ENCODE measurements at places on chromosomes 6 and 20.
A peak's percentile ranks its signal among the peaks of the same experiment; 100 is the strongest.

GRCh38 chr6:128719786-128720185 is 163.2 kb upstream of the LAMA2 start:
- DNase-seq, result no peak

- peak; percentile 74 for DNase-seq
Measured at GRCh38 chr6:43951063-43951755, 176.0 kb downstream of the MRPL14 start.

GRCh38 chr6:69768664-69769063 is 28.1 kb downstream of the LMBRD1 start:
- DNase-seq, result no peak

GRCh38 chr20:38313676-38314075 is 9.7 kb downstream of the BPI start:
- DNase-seq, result no peak

DNA sequence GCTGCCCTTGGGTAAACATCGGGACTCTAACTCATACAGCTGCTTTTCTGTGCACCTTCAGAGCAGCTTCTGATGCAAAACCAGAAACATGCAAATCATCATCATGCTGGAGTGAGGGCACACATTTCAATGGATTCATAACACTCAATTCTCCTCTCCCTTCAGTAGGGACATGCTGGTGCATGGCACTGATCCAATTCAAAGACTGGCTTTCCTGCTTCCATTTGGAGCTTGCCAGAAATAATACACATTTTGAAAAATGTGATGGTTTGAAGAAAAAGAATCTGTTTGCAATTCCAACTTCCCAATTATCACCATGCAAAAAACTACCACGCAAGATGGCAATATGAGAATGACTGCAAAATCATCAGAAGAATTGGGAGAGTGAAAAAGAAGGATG is 65.2 kb upstream of the PDE10A start:
- no peak for DNase-seq

GRCh38 chr6:314377-314776 is 22.1 kb downstream of the DUSP22 start:
- no peak for DNase-seq

- DNase-seq, result no peak
Measured at GRCh38 chr20:56893226-56893917, 264.3 kb downstream of the TFAP2C start.

GRCh38 chr6:24493945-24494820 is 586 bp upstream of the ALDH5A1 start:
- no peak for DNase-seq

DNA sequence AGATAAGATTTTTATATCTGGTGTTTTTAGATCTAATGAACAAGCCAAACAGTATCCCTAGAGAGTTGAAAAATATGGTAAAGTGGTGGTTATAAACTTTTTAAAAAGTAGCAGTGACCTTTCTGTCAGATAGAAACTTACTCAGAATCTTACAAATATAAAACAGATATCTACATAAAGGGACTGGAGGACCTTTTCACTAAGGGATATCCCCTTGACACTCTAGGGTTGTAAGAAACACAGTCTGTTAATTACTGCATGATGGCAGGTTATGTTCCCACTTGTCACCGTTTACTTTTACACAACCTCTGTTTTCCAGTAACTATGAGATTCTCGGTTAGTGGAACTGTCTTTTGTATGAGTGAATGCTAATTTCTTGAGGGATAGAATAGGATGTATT is 11.5 kb downstream of the CFAP206 start:
- DNase-seq, result no peak

GRCh38 chr20:47262365-47263013 is 94.0 kb downstream of the ZMYND8 start:
- DNase-seq, result no peak

- no peak for DNase-seq
Measured at GRCh38 chr20:24637941-24638340, 168.5 kb downstream of the SYNDIG1 start.

GRCh38 chr20:54144847-54145414 is 28.9 kb downstream of the CYP24A1 start:
- no peak for DNase-seq

DNA sequence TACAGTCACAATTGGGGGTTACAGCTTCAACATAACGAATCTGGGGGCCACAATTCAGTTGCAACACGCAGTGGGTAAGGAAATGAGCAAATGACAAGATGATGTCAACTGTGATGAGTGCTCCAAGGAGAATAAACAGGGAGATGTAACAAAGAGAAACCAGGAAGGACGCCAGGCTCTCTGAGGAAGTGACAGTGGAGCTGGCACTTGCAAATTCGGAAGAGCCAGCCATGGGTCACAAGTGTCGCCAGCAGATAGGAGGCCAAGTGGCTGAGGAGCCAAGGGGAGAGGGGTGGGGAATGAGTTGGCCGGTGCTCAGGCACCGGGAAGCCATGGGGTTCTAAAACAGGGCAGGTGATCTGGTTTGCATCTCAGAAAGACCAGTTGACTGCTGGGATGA is 136.4 kb downstream of the EYA2 start:
- DNase-seq, result no peak

DNA sequence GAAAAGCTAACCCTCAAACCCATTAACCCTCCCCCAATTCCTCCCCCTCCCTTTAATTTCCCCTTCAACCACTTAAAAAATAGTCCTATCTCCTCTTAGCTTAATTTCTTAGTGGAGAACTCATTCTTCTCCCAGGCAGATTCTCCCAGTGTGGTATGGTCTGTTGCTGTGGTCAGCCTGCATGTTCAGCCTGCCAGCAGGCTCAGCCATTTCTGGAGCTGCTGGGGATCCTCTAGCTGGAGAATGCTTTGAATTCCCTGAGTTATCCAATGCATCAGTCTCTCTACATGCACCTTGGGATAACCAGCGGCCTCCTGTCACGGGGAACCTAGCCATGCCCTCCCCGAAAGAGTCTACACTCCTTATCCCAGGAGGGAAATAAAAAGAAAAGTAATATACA is 375.4 kb upstream of the RSPO3 start:
- DNase-seq, result no peak

DNA sequence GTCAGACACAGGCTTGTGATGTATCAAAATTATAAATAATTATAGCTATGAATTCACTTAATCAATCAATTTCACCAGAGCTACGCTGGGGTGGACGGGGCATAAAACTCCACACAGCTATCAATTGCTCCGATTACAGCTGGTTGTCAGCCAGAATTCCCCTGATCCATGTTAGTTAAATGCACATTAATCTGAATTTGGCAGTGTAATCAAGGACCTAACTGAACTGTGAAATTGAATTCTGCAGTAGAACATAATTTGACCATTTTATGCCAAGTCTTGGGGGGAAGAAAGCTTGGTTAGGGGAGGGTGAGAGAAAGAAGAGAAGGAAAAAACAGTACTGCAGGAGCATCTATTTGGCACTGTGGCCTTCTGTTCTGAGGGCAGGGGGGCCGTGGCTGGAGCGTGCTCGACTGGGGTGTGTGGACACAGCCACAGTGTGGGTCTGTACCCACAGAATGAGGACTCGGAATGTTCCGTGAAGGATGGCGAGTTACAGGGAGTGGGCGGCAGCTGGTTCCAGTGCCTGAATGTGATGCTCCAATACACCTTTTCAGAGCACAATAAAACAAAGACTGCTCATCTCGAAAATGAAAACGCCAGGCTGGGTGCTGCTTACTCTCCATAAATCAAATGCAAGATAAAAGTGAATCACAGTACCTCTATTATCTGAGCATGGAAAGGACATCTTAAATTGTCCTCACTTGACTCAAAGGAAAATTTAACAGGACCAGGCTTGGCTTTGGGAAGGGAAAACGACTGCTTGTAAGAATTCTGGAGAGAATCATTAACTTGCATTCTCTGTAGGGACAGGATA is 59.2 kb downstream of the LAMP5 start:
- no peak for DNase-seq

DNA sequence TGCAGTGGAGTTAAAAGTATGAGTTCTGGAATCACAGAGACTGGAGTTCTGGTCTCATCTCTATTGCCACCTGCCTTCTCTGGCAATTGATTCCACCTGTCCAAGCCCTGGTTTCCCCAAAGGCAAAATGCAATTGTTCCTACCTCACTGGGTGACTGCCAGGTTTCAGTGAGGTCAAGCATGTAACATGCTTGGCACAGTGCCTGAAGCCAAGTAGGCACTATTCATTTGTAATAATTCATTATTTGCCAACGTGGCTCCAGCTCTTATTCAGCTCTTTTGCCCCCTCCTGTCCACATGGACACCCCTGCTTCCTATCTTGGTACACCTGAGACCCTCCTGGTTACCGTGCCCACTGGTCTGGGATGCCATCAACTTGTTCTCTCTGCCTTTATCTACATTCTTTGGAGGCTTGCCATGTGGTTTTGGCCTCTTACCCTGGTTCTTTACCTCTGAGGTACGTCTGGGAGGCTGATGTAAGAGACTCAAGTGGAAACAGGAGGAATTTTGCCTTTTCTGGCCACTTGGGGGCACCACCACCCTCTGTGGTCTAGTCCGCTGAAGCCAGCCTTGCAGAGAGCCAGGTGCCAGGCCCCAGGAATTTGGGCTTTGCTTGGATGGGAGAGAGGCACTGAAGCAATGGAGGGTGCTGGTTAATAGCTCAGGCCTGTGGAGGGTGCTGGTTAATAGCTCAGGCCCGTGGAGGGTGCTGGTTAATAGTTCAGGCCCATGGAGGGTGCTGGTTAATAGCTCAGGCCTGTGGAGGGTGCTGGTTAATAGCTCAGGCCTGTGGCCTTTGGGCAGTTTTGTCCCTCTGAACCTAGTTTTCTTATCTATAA is 1.7 kb downstream of the KCNK15 start:
- DNase-seq, result peak; percentile 76

DNA sequence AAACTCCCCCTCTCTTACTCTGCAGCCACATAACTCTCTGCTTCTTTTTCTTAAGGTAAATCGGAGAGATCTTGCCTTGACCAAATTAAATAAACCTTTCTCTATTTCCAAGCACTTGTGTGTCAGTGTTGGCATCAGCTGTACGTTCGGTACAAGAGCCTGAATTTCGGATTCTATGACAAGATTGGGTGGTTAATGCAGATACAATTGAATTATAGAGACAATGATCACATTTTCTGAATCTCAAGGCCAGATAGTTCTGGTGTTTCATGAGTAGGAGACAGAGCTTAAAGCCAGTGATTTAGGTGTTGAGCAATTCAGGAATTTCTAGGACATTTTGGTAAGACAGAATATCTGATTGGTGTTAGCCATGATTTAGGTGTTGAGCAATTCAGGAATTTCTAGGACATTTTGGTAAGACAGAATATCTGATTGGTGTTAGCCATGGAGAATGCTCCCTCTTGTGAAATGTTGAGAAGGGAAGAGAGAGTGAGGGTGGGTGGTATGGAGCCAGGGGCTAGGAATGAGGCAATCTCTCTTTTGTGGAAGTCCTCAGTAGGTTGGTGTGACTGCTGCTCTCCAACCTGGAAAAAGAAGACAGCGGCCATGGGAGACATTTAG is 5.1 kb downstream of the SPINT3 start:
- DNase-seq, result no peak

GRCh38 chr20:15011631-15012030 is 674.2 kb upstream of the FLRT3 start:
- no peak for DNase-seq

DNA sequence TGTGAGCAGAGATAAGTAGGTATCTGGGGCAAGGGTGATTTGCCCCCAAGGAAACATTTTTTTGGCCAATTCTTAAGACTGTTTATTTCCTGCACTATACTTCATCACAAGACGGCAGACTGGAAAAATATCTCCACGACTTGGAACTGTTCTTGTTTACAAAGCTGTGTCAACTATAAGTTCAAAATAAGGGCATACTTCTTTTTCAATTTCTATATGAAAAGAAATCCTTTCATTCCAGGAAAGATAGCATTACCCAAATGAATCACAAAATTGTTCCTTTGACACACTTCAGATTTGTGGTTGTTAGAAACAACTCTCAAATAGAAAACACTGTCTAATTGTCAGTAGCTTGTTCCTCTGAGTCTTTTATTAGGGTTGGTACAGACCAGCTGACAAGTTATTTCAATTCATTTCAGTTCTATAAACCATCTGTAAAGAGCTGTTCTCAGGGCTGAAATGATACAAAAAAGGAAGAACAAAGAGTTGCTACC is 212.9 kb upstream of the PRDM1 start:
- DNase-seq, result no peak

All from small intestine (tissue), 16 donors.